ENCODE measurements at places on chromosomes 7 and 10. TPM values are rescaled to one million over a fixed set of nuclear protein-coding genes. Genes with fewer than 3 reads are reported as not detected.

Gene CDC14C
- not detected for total RNA-seq

Gene IRF5
- total RNA-seq = 6.6 TPM

Gene NPC1L1
- 0.06 TPM for total RNA-seq

Gene NME8
- total RNA-seq = not detected

Gene EBF3
- total RNA-seq = 0.78 TPM

Gene ZYX
- total RNA-seq = 84.4 TPM

Gene ZNF117
- 3.3 TPM for total RNA-seq

Gene DRGX
- 0.11 TPM for total RNA-seq

Gene TMEM176A
- 275 TPM for total RNA-seq

Gene ANKRD1
- total RNA-seq = not detected

Gene SLC26A4
- 0.08 TPM for total RNA-seq

Gene STEAP1
- total RNA-seq = 16.8 TPM

Measured in left colon (tissue), 2 donors.